Right lung (tissue), 10 donors: ENCODE measurements at places on chromosomes 6 and 20. TPM values are rescaled to one million over a fixed set of nuclear protein-coding genes. Genes with fewer than 3 reads are reported as not detected.

- DNase-seq = no peak
These were observed 96.7 kb downstream of the EDN1 start for GRCh38 chr6:12386816-12387215.

GRCh38 chr6:22466665-22467245 lies 102.6 kb upstream of the HDGFL1 start:
- peak; percentile 22 for DNase-seq

GRCh38 chr20:3661814-3662665 lies 1.2 kb downstream of the GFRA4 start:
- DNase-seq = no peak

Gene TP53TG5
- 2.1 TPM for polyA plus RNA-seq

DNA sequence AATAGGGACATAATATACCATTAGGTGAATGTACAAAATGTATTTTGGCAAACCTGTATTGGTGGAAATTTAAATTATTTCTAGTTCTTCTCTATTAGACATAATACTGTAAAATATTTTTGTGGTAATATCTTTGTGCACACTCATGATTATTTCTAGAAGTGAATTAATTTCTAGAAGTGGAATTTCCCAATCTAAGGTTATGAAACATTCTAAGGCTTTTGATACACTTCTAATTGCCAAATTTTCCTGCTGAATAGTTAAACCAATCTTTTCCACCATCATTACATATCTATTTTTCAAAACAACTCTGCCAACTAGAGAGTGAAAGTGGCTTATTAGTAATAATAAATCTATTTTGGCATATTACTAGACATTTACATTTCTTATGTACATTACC lies 1.8 kb upstream of the CCND3 start:
- DNase-seq = no peak

- DNase-seq = no peak
These were observed 84.6 kb downstream of the MRAP2 start for GRCh38 chr6:84118191-84118590.

GRCh38 chr6:100353276-100354015 lies 111.3 kb downstream of the SIM1 start:
- DNase-seq = no peak

DNA sequence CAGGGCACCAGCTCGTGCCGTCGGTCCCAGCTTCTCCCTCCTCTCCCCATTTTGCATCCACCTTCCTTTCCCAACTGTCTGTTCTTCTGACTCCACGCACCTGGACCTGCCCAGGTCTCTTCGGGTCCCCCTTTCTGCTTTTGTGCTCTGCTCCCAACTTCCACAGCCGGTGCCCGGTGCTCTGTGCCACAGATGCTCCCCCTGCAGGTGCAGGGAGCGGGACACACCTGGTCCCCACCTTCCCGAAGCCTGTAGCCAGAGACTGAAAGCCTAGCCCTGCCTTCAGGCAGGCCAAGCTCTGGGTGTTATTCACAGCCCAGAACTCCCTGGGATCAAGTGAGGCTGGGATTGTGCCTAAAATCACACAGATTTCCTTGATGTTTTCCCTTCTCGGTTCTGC lies 24.6 kb upstream of the BMP7 start:
- no peak for DNase-seq

DNA sequence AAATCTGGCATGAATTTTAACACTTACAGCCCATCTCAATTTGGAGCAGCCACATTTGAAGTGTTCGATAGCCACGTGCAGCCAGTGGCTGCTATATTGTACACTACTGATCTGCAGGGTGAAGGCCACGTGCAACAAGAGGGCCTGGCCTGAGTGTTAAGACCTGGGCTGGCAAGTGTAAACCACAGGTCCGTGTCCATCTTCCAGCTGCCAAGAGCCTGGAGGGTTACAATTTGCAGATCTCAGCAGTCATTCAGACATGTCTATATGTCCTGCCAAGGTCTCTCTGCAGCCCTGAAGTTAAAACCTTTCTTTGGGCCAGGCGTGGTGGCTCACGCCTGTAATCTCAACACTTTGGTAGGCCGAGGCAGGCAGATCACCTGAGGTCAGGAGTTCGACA lies 14.1 kb downstream of the SGK2 start:
- no peak for DNase-seq

Gene SLC17A4
- polyA plus RNA-seq = 0.09 TPM

- no peak for DNase-seq
These were observed 382.7 kb downstream of the C6orf118 start for GRCh38 chr6:164926686-164927085.

GRCh38 chr6:38011937-38012336 lies 192.4 kb downstream of the ZFAND3 start:
- DNase-seq = no peak

- no peak for DNase-seq
These were observed 1274.2 kb upstream of the GJE1 start for GRCh38 chr6:140858381-140858971.

Gene TUBB2B
- 7.6 TPM for polyA plus RNA-seq

GRCh38 chr6:747028-747427 lies 54.1 kb upstream of the EXOC2 start:
- DNase-seq = no peak

Gene FOXC1
- polyA plus RNA-seq = 0.81 TPM

- no peak for DNase-seq
These were observed 68.7 kb downstream of the GRM1 start for GRCh38 chr6:146097586-146097985.

DNA sequence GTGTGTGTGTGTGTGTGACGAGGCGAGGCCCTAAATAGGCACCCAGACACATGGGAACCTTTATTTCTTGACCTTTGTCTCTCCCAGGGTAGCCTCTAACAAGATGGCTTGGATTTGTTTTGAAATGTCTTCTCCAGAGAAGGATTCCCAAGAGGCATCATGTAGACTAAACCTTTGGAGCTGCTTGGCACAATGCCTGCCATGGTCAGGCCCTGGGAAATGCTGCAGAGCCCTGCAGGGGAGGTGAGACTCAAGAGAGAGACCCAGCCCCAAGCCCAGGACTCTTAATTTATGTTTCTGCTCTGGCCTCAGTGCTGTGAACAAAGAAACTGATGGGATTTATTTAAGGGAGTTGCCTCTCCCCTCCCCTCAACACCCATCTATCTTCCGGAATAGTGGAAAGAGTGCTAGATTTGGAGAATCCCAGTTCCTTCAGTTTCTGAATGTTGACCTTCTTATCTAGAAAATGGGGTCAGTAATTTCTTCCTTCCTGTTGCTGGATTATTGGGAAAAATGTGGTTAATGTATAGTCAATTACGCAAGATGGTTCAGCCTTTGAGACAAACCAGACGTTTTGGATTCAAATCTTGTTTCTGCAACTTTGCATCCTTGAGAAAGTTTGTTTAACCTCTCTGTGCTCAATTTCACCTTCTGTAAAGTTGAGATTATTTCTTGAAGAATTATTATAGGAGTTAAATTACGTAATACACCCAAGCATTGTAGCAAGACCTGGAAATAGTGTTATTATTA lies 434.8 kb downstream of the MAFB start:
- no peak for DNase-seq
